ENCODE measurements at places on chromosomes 16 and 17. TPM values are rescaled to one million over a fixed set of nuclear protein-coding genes. Genes with fewer than 3 reads are reported as not detected.

DNA sequence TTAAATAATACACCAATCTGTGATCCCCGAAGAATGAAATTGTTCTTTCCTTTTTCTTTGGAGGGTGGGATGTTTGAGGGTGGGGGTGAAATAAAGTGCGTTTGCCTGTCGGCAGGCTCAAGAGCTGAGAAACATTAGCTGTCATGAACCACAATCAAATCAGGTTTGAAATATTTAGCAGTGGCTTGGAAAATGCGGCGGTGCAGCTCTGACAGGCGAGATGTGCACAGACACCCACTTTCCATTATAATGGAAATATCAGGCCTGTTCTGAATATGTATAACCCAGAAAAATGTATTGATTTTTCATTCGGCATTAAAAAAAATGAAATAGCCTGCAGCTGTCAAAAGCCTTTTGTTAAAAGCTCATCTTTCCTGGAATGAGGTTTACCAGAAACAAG, 212.8 kb downstream of the ZFHX3 start:
- no peaks in the 10 kb centered on the region for H3K27me3 ChIP-seq
- no peak overlapping the region for H3K27ac ChIP-seq
- no peaks in the 10 kb centered on the region for H3K36me3 ChIP-seq
- no peak for DNase-seq

GRCh38 chr16:87836844-87837581, 32.3 kb downstream of the SLC7A5 start:
- no peaks in the 10 kb centered on the region for H3K27me3 ChIP-seq
- peaks cover 15% of the 10 kb centered on the region for H3K4me1 ChIP-seq
- no peak overlapping the region for H3K4me3 ChIP-seq

DNA sequence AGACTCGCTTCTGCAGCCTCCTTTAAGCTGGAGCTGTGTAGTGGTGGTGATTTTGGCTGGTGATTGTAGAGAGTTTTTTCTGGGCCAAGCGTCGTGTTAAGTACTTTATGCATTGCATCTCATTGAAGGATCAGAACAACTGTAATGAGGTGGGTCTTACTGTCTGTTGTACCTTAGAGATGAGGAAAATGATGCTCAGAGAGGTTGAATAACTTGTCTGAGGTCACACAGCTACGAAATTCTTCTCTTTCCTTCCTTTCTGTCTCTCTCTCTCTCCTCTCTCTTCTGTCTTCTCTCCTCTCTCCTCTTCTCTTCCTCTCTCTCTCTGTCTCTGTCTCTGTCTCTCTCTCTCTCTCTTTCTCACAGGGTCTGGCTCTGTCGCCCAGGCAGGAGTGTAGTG, 82.8 kb downstream of the CNGB1 start:
- H3K27me3 ChIP-seq = no peaks in the 10 kb centered on the region
- no peaks in the 10 kb centered on the region for H3K36me3 ChIP-seq
- peaks cover 7% of the 10 kb centered on the region for H3K4me1 ChIP-seq
- DNase-seq = no peak

- H3K4me3 ChIP-seq = peak overlapping the region; percentile 30
- DNase-seq = no peak
- no peaks in the 10 kb centered on the region for H3K36me3 ChIP-seq
- no peaks in the 10 kb centered on the region for H3K27me3 ChIP-seq
- no peak overlapping the region for H3K27ac ChIP-seq
These were observed 39.0 kb upstream of the EMP2 start for GRCh38 chr16:10619271-10619849.

DNA sequence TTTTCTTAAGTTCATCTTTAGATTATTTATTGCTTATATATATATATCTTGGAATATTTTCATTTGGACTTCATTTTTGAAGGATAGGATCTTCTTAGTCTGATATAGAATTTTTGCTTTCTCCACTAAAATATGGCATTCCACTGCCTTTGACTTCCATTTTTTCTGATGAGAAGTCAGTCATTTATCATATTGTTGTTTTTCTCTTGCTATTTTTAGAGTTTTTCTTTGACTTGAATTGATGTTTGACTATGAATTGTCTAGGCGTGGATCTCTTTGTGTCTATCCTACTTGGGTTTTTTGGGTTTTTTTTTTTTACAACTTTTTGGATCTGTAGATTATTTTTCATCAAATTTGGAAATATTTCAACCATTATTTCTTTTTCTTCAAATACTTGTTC, 67.7 kb downstream of the NLK start:
- DNase-seq = no peak
- no peak overlapping the region for H3K27ac ChIP-seq
- H3K4me3 ChIP-seq = no peak overlapping the region
- H3K36me3 ChIP-seq = no peaks in the 10 kb centered on the region
- no peaks in the 10 kb centered on the region for H3K27me3 ChIP-seq

DNA sequence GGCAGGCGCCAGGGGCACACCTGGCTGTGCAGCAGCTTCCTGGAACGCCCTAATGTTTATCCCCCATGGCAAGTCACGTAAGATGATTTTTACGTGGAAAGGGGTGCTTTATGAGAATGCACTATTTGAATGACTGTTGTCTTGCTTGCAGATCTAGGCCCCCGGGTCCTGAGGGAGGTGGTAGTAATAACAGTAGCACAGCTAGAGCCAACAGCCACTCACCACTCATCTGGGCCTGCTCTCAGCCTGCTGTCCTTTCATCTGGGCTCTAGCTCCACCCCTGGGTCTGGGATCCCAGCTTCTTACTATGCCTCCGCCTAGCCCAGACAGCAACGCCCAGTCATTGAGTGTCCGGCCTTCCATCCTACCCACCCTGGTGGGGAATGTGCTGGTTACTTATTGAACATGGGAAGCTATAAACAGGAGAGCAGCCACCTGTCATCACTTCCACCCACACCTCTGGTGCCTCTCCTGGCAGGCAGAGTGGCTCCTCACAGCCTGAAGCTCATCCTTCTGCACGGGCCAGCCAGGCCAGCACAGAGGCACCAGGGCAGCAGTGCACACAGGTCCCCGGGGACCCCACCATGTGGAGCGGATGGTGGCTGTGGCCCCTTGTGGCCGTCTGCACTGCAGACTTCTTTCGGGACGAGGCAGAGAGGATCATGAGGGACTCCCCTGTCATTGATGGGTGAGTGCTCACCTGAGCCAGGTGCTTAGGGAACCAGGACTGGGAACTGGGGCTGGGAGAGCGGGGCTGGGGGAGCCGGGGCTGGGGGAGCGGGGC, 16.6 kb downstream of the DPEP1 start:
- H3K27me3 ChIP-seq = no peaks in the 10 kb centered on the region
- no peak for DNase-seq
- H3K4me1 ChIP-seq = no peaks in the 10 kb centered on the region
- no peak overlapping the region for H3K27ac ChIP-seq
- no peaks in the 10 kb centered on the region for H3K36me3 ChIP-seq
- no peak overlapping the region for H3K4me3 ChIP-seq

DNA sequence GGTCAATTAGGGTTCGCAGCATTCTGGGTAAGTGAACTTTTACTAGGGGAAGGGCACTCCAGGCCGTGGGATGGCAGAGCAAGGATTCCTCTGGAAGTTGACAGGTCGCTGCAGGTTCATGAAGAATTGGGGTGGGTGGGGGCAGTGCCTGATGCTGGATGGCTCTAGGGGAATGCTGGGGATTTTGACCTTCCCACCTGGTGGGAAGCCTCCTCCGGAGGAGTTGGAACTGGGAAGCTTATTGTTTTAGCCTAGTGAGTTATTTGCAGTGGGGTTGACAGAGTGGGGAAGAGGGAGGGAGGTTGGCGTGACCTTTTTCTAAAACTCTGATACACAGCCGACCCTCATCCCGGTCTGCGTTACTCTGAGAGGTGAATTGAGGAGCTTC, 606 bp upstream of the C17orf113 start:
- peak overlapping the region; percentile 60 for H3K4me3 ChIP-seq
- DNase-seq = no peak
- H3K4me1 ChIP-seq = peaks cover 20% of the 10 kb centered on the region
- H3K36me3 ChIP-seq = no peaks in the 10 kb centered on the region
- no peak overlapping the region for H3K27ac ChIP-seq
- H3K27me3 ChIP-seq = peaks cover 38% of the 10 kb centered on the region

DNA sequence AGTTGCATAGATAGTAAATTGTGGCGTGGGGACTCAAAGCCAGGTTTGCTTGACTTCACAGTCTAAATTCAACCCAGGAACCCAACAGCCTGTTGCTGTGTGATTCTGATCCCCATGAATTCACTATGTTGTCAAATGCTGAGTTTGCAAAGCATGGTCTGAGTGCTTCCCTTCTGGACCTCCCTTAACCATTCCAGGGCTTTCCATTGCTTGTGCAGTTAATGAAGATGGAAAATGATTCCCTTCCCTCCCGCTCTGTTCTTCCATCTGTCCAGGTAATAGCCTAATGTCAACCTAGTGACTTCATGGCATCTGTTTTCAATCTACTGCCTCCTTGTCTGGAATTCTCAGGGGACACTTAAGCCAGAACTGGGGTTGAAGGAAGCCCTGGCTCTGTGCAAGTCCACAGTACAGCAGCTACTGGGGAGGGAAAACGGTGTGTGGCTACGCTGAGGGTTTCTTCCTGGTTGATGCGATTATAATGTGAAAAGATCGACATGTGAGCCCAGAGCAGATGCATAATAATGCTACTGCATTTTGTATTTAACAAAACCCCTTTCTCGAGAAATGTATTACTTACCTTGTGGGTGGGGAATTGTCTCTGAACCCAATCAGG, 206.7 kb downstream of the CDH13 start:
- no peak overlapping the region for H3K27ac ChIP-seq
- H3K36me3 ChIP-seq = no peaks in the 10 kb centered on the region
- H3K4me3 ChIP-seq = no peak overlapping the region
- no peaks in the 10 kb centered on the region for H3K27me3 ChIP-seq

Gene TBC1D3D
- total RNA-seq = 0.40 TPM

Gene ZP2
- total RNA-seq = not detected

Gene KCNH4
- total RNA-seq = 0.19 TPM

GRCh38 chr16:54165174-54165911, 121.2 kb downstream of the IRX3 start:
- H3K36me3 ChIP-seq = no peaks in the 10 kb centered on the region
- no peaks in the 10 kb centered on the region for H3K4me1 ChIP-seq
- no peak overlapping the region for H3K4me3 ChIP-seq
- no peaks in the 10 kb centered on the region for H3K27me3 ChIP-seq

Gene RUNDC3A
- 0.42 TPM for total RNA-seq

GRCh38 chr17:40290629-40291280, 3.1 kb downstream of the CDC6 start:
- no peaks in the 10 kb centered on the region for H3K27me3 ChIP-seq
- H3K27ac ChIP-seq = no peak overlapping the region
- no peak overlapping the region for H3K4me3 ChIP-seq
- no peaks in the 10 kb centered on the region for H3K36me3 ChIP-seq
- H3K4me1 ChIP-seq = peaks cover 42% of the 10 kb centered on the region
- no peak for DNase-seq

Gene KRTAP3-2
- not detected for total RNA-seq

Gene EPX
- total RNA-seq = not detected

Gene TMEM88
- total RNA-seq = 13.3 TPM

Gene GNG13
- not detected for total RNA-seq

DNA sequence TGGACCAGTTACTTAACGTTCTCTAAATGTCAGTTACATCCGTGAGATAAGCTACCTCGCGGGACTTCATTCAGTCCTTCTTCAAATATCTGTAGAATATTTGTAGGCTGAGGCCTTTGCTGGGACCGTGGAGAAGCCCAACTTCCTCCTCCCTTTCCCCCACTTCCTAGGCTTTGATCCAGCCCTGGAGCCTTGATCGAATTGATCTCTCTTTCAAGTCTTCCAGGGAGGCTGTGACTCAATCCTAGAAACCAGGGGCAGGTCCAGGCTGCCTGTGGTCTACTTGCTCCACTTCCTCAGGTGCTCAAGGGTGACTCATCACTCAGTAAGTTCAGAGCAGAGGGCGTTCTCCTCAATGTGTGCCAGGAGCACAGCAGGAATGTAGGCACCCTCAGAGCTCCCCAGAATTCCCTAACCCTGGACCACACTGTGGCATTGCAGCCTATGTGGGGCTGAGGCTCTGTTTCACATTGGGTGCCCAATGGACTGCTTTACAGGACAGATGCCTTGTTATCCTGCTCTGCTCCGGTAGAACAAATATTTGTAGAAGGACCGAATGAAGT, 11.2 kb upstream of the CEP20 start:
- no peak overlapping the region for H3K27ac ChIP-seq
- no peaks in the 10 kb centered on the region for H3K36me3 ChIP-seq
- no peaks in the 10 kb centered on the region for H3K27me3 ChIP-seq
- DNase-seq = no peak
- no peak overlapping the region for H3K4me3 ChIP-seq

Gene DNAH9
- total RNA-seq = not detected

- DNase-seq = no peak
- H3K27ac ChIP-seq = no peak overlapping the region
- H3K4me1 ChIP-seq = no peaks in the 10 kb centered on the region
These were observed 627.4 kb downstream of the KCNJ2 start for GRCh38 chr17:70796757-70797156.

Gene ZNF597
- total RNA-seq = 2.2 TPM

- no peak overlapping the region for H3K27ac ChIP-seq
- H3K4me1 ChIP-seq = peaks cover 47% of the 10 kb centered on the region
- no peaks in the 10 kb centered on the region for H3K36me3 ChIP-seq
- no peak overlapping the region for H3K4me3 ChIP-seq
- no peaks in the 10 kb centered on the region for H3K27me3 ChIP-seq
These were observed 25.0 kb downstream of the MPRIP start for GRCh38 chr17:17067257-17067656.

- H3K27me3 ChIP-seq = peaks cover 21% of the 10 kb centered on the region
- DNase-seq = no peak
- H3K4me3 ChIP-seq = no peak overlapping the region
- no peaks in the 10 kb centered on the region for H3K4me1 ChIP-seq
- no peak overlapping the region for H3K27ac ChIP-seq
These were observed 74.1 kb downstream of the NT5M start for GRCh38 chr17:17377071-17377967.

Gene KRTAP4-4
- not detected for total RNA-seq

- no peak for DNase-seq
- no peak overlapping the region for H3K4me3 ChIP-seq
- H3K4me1 ChIP-seq = peaks cover 92% of the 10 kb centered on the region
These were observed 44.6 kb downstream of the RAI1 start for GRCh38 chr17:17725752-17726457.

DNA sequence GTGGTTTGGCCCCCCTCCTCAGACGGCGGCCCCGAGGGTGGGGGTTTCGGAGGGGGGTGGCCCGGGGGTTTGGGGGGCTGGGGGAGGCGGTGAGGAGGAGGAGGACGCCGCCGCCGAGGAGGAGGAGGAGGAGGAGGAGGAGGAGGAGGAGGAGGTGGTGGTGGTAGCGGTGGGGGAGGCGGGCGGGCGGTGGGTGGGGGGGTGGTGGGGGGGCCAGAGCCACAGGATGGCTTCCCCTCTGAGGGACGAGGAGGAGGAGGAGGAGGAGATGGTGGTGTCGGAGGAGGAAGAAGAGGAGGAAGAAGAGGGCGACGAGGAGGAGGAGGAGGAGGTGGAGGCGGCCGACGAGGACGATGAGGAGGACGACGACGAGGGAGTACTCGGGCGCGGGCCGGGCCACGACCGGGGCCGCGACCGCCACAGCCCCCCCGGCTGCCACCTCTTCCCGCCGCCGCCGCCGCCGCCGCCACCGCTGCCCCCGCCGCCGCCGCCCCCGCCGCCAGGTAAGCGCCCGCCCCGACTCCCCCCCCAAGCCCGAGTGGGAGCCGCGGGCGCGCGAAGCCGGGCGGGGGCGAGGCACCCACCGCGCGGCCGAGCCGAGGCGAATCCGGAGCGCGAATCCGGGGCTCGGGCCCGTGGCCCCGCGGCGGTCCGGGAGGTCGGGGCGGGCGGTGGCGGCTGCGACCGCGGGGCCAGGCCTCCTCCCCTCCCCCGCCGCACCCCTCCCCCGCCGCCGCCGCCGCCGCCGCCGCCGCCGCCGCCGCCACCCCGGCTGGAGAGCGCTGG, 3.8 kb upstream of the CHD3 start:
- no peak for DNase-seq
- peak overlapping the region; percentile 84 for H3K4me3 ChIP-seq
- H3K27me3 ChIP-seq = no peaks in the 10 kb centered on the region
- H3K36me3 ChIP-seq = peaks cover 11% of the 10 kb centered on the region

Gene C17orf50
- not detected for total RNA-seq

Gene ORAI3
- 56.5 TPM for total RNA-seq

Gene TMEM114
- not detected for total RNA-seq

All from esophagus muscularis mucosa (tissue), 4 donors.